Stimulated activated CD4-positive, alpha-beta T cell treated with anti-CD3 and anti-CD28 coated beads, TNF-alpha, amount 100 ng/mL, for 4 hours (primary cell): ENCODE measurements at places on chromosomes 3 and 15.

DNA sequence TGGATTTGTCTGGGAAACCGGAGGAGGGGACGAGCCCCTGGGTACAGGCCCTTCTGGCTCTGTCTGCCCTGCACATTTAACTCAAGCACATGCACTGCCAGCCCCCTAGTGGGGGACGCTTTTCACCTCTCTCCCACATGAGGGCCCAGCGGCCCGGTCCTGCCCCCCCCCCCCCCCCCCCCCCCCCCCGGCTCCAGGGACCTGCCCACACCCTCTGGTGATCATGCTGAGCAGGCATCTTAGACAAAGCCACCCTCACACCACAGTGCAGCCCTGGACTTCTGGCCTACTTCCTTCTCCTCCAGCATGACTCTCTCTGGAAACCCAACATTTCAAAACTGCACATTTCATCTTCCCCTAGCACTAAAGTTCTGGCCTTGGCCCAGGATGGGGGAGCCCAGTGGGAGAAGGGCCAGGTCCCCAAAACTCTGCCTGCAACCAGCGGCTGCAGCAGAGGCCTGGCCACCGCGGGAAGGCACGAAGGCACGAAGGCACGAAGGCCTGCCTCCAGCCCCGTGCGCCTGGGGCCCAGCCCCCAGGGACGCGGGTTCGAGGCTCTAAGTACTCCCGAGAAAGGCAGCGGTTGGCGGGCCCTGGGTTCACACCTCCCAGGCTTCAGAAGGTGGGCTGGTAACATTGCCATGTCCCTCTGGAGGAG, 14.1 kb downstream of the KLF15 start:
- no peak for DNase-seq

DNA sequence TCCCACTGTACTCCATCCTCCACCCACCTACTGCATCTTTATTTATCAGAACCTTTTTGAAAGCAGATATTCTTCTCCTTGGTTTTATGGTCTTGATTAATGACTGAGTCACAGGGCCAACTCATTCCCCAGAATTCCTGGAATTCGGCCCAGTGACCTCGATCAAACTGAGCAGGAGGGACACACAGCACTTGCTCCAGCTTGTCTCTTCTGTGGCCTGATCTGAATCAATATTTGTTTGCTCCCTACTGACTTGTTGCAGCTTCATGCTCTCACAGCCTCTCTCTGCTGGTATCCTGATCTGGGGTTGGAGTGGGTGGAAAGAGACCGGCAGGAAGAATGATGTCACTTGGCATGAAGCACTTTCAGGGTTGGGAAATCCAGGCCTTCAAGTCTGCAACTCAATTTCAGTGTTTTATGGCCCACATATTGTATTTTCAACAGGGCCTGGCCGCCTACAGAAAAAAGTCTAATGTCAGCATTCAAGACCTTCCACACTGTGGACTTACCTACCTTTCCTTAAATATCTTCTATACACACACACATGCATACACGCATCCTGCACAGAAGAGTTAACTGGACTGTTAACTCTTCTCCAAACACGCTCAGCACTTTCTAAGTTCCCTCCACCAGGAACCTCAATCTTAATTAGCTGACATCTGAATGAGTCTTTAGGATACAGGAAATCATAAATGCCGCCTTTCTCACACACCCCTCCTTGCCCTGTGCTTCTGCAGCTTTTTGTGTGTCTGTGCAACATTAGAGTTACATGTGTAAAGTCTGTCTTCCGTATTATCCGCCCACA, 4.6 kb downstream of the ANXA2 start:
- no peak for DNase-seq

- no peak for DNase-seq
Measured at GRCh38 chr3:46484388-46484787, 13.4 kb upstream of the RTP3 start.

GRCh38 chr3:196533260-196533681, 18.1 kb upstream of the SMCO1 start:
- no peak for DNase-seq

DNA sequence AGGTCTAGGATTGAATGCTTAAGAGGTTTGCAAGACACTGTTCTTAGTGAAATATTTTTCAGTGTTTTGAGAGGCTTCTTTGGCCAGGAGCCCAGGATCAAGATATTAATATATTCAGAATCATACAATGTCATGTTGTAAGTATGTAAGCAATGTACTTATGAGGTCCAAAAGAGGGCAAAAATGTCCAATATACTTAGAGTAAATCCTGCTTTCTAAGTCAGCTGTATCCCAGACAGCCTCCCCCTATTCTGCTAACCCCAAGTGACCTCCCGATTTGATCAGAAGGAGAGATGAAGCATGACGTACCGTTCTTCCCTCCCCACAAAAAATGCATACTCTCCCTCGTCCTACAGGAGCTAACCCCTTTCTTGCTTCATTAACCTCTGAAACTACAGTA, 70.9 kb downstream of the CHAC1 start:
- no peak for DNase-seq

GRCh38 chr3:59450946-59451763, 401.3 kb upstream of the CFAP20DC start:
- DNase-seq, result peak; percentile 18

DNA sequence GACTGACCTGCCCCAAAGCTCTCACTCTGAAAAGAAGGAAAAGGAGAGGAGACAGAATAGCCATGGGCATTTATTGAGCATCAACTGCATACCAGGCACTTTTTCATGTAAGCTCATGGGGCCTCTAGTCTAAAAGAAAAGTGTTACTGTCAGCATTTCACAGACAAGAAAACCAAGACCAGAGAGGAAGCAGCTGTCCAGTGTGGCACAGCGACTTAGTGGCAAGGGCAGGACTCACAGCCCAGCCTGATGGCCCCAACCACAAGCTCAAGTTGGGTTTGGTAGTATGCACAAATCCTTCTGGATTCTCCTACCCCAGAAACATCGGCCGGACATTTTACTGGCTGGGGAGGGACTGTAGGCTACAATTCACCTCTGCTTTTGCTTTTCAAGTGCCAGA, 5.8 kb downstream of the EFCC1 start:
- DNase-seq, result no peak

- DNase-seq, result no peak
Measured at GRCh38 chr15:64131547-64131946, 20.0 kb upstream of the SNX22 start.

DNA sequence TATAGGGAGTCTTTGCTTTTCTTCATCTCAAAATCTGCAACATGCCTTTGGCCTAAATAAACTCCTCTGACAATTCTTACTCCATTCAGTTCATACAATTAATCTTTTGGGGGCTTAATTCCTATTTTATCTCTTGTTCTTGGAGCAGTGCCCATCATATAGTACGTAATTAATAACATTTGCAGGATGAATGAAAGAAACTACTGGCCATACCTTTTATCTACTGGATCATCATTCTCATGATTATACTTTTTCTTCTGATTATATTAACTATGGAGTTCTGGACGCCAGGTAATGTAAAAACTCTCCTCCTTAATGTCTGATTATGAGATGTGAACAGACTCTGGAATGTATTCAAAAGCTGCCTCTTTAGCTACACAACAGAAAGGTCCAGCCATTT, 46.5 kb upstream of the SCN5A start:
- no peak for DNase-seq

DNA sequence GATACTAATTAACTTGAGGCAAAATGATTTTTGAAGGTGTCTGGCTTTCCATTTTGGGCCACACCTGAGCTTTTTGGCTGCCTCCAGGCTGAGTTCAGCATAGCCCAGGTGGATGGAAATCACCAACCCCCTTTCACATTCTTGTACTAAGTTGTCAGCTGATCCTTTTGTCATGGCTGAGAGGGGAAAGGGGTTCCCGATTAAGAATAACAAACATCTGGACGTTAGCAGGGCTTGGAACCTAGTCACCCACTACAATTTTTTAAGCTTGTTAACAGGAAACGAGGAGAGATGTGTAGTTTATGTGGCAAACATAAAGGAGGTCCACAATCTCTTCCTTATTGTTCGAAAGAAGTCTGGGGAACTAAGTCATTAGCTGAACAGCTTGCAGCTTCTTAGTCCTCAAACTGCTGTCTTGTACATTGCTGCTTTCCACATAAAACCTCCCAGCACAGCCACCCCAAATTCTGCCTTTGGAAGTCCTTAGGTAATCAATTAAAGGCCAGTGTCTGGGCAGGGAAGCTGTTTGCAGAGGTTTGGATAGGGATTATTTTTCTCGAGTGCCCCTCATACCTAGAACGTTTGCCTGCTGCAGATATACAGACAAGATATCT, 5.0 kb downstream of the NR2F2 start:
- no peak for DNase-seq
